Cardiac septum (tissue), 1 donor: ENCODE measurements at places on chromosomes 16 and 17. TPM values are rescaled to one million over a fixed set of nuclear protein-coding genes. Genes with fewer than 3 reads are reported as not detected.

GCGR gene
- total RNA-seq, result not detected

CSH1 gene
- total RNA-seq, result not detected

TRIM72 gene
- total RNA-seq, result 2.4 TPM

SLC25A39 gene
- 53.4 TPM for total RNA-seq

CDH8 gene
- 0.38 TPM for total RNA-seq

SLC52A1 gene
- not detected for total RNA-seq

KRTAP16-1 gene
- total RNA-seq, result not detected

KRTAP2-2 gene
- not detected for total RNA-seq

OR2C1 gene
- total RNA-seq, result not detected

NPIPB9 gene
- total RNA-seq, result 1.6 TPM

AXIN2 gene
- 12.4 TPM for total RNA-seq

DPEP3 gene
- not detected for total RNA-seq

KCNH4 gene
- total RNA-seq, result not detected

SDK2 gene
- total RNA-seq, result 3.0 TPM

HELZ gene
- 42.6 TPM for total RNA-seq

TNFSF12 gene
- 33.9 TPM for total RNA-seq

TBC1D3K gene
- total RNA-seq, result not detected

HES7 gene
- 0.65 TPM for total RNA-seq

HSPB9 gene
- total RNA-seq, result not detected

SLFN14 gene
- 0.08 TPM for total RNA-seq

MRC2 gene
- total RNA-seq, result 28.9 TPM

CACNG3 gene
- total RNA-seq, result not detected

SGCA gene
- total RNA-seq, result 159 TPM

TP53TG3 gene
- total RNA-seq, result not detected

OTOA gene
- total RNA-seq, result 0.11 TPM

FAM234A gene
- 137 TPM for total RNA-seq

PGAP3 gene
- 15.3 TPM for total RNA-seq

KCTD19 gene
- total RNA-seq, result not detected

SUPT6H gene
- total RNA-seq, result 48.4 TPM

BRIP1 gene
- total RNA-seq, result 0.11 TPM

IRX3 gene
- 70.2 TPM for total RNA-seq

NLRC3 gene
- 0.67 TPM for total RNA-seq

CACNG5 gene
- not detected for total RNA-seq

TLCD2 gene
- 2.6 TPM for total RNA-seq

SHISA9 gene
- total RNA-seq, result 0.27 TPM

C16orf96 gene
- total RNA-seq, result 0.11 TPM

FASN gene
- total RNA-seq, result 22.9 TPM

CCL7 gene
- total RNA-seq, result not detected

TTLL6 gene
- total RNA-seq, result not detected

DVL2 gene
- 22.5 TPM for total RNA-seq
